ENCODE measurements at places on chromosomes 1 and 21.
A peak's percentile ranks its signal among the peaks of the same experiment; 100 is the strongest.

- peak; percentile 22 for DNase-seq
Observed at GRCh38 chr1:111690306-111690617, 48.9 kb downstream of the INKA2 start.

DNA sequence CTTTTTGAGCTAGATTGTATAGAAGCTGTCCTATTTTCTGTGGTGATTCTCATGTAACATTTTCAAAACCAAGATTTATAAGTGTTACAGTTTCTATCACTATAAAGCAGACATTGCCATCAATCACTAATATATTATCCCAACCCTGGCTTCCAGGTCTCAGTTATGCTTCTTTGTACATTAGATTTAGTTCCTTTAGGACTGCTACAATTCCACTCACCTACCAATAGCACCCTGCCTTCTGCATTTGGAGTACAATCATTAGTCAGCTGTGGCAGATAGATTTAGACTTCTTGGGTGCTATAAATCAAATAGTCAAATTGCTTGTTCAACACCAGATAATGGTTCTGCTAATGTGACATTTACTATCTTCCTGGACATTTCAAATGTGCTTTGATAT is 281.6 kb downstream of the BRINP3 start:
- DNase-seq: no peak

DNA sequence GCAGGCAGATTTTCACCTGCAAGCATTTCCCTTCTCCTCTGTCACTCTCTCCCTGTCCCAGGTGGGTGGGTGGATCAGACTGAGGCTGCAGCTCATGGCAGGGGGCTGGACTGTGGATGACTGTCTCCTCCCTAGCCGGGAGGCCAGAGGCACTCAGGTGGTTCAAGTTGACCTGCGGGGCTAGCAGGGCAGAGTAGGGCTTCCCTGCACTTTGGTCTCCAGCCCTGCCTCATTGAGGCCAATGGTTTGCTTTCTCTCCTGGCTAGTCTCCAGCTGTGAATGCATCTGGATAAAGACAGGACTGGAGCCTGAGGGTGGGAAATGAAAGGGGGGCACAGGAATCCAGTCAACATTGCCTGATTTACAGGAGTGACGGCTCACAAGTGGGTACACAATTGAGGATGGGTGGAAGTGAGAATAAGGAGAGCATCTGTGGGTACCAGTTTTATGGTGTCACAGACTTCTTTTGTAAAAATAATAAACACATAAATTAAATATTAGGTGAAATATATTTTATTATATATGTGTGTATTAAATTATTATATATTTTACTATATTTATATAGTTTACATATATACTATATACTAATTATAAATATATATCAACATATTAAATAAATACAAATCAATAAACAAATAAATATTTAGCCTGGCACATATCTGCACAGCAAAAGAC is 25.6 kb downstream of the RUNX1 start:
- DNase-seq: peak; percentile 50

DNA sequence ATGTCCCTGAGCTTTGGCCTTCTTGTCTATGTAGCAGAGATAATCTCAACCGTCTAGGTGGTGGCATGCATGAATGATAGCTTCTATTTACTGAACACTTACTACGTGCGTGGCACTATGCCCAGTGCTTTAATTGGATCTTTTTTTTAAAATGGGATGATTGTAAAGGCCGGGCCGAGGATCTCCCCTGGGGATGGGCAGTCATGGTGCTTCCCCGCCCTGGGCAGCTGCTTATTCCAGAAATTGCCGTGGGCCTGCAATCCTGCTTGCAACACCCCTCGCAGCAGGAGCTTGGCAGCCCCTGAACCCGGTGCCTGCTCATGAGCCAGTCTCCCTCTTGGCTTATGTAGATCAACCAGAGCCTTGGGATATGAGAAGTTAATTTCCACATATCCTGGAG is 360.7 kb downstream of the CAMTA1 start:
- no peak for DNase-seq

DNA sequence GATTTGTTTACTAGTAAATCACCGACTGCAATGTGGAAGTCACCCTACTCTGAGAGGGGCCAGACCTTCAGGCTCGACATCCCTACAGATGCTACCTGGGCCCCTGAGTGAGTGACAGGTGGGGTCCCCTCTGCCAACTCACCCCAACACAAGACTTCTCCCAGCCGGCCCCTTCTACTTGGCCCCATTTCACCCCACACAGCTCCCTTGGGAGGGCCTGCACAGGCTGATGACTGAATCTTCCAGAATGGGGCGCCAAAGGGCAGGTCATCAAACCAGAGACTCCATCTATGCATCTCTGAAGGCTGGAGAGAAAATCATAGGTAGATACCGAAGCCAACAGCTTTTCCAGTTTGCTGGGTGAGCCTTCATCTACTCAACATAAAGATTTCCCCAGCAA is 9.4 kb upstream of the S100A8 start:
- no peak for DNase-seq

DNA sequence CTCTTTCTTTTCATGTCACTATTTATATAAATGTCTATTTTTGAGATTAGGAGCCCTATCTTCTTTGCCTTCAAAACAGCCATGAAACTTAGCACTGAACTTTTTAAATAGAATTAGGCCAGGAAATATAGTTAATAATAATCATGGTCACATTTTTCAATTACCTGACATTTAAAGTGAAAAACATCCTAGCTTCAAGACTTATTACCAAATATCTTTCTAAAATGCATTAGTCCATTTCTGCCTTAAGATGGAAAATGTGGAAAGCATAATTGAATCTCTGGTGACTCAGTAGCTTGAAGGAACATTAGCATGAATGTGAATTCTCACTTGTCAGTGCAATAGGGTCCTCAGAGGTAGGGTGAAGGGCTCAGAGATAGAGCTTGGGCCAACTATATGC is 18.7 kb upstream of the RGS4 start:
- no peak for DNase-seq

GRCh38 chr1:8818325-8818775 is 910 bp upstream of the RERE start:
- peak; percentile 62 for DNase-seq

GRCh38 chr1:2382621-2383361 is 8.6 kb downstream of the MORN1 start:
- no peak for DNase-seq

DNA sequence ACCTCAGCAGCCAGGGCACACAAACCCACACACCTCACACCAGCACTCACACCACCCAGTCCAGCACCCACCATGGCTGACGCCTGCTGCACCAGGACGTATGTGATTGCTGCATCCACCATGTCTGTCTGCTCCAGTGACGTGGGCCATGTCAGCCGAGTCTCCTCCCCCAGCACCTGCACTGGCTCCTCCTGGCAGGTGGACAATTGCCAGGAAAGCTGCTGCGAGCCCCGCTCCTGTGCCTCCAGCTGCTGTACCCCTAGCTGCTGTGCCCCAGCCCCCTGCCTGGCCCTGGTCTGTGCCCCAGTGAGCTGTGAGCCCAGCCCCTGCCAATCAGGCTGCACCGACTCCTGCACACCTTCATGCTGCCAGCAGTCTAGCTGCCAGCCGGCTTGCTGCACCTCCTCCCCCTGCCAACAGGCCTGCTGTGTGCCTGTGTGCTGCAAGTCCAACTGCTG is at the start of gene KRTAP10-8:
KRTAP10-8 (plus strand) TSS at position 51 of the 458 bp plus-strand sequence; CDS start at position 73, 22 bp downstream.
- no peak for DNase-seq

- DNase-seq: no peak
Observed at GRCh38 chr1:23914921-23915320, 1.8 kb upstream of the CNR2 start.

GRCh38 chr1:38778051-38778450 is 81.5 kb downstream of the RRAGC start:
- DNase-seq: no peak

- no peak for DNase-seq
Observed at GRCh38 chr1:37085393-37085792, 51.1 kb upstream of the GRIK3 start.

- DNase-seq: no peak
Observed at GRCh38 chr1:92572520-92572919, 85.8 kb upstream of the GFI1 start.

GRCh38 chr1:62800281-62800680 is 16.3 kb downstream of the ATG4C start:
- DNase-seq: no peak

DNA sequence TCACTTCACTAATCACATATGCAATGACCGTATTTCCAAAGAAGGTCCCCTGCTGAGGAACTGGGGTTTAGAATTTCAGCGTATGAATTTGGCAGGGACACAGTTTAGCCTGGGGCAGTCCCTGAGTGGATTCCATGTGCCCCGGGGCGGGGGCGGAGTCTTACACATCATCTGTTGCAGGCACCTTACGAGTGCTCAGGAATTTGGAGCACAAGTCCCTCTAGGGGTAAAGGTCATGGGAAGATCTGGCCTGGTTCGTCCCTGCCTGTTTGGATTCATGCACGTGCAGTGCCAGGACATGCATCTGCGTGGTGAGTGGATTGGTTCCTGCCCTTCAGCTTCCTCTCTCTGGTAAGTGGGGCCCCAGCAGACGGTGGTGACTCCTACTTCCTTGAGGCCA is 208.3 kb upstream of the C1orf174 start:
- no peak for DNase-seq

DNA sequence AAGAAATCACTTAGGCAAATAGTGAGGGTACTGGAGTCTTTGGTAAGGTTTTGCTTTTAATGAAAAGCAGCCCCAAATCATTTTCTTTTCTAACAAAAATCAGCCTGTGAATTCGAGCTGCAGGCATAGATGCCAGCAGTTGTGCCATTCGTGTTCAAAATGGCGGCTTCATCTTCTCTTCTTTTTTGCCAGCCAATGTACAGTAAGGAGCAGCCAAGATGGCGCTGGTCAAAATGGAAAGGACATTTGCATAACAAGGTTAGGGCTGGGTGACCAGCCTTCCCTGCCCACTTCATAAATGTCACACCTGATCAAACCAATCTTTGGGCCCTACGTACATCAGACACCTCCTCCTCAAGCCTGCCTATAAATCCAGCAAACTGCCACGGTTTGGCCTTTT is 100.2 kb upstream of the RGS1 start:
- DNase-seq: no peak

DNA sequence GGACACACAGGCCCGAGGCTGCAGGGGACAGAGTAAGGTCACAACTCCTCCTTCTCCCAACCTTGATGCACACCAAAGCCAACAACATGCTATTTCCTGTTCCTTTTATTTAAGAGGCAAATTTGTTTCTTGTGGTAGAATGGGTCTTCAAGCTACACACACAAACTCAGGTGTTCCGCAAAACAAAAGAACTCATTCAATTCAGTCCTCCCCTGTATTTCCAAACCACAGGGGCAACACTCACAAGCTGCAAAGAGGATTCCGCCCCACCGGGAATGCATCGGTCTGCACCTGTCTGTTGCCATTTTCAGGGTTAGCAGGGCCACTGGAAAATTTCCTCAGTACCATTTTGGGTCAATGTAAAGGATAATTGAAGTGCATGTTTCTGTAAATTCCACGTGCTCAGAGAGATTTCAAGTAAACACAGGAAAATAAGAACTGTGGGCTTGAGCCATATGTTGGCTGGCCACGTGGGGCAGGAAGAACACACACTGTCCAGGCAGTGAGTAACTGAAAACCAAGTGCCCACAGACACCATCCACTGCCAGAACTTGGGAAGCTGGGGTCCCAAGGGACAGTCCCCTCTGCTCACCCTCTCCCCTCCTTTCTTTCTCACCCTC is 145.2 kb upstream of the ERG start:
- DNase-seq: no peak

Data from large intestine (tissue), 12 donors.